ENCODE measurements at places on chromosomes 12 and 14.

DNA sequence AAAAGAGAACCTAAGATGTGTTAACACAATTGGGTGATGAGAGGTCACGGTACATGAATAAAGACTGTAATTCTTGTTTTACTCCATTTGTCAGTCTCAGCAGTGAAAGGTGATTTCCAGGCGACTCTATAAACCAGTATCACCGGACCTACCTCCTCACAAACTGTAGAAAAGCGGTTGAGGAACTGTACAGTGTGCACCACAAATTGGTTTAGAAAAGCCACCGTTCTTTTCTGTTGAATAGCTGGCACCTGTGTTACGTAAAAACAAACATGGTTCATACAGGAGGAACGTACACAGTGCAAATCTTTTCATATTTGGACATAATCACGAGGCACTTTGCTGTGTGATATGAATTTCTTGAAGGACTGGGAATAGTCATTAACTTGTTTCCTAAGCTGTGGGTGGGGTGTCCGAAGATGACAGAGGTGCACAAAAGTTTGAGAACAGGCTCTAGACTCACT lies 663 bp downstream of the WASHC3 start:
- DNase-seq, result no peak

- no peak for DNase-seq
These were observed 139.5 kb downstream of the SMOC1 start for GRCh38 chr14:70018713-70019211.

- no peak for DNase-seq
These were observed 268.6 kb upstream of the CRY1 start for GRCh38 chr12:107361970-107362369.

DNA sequence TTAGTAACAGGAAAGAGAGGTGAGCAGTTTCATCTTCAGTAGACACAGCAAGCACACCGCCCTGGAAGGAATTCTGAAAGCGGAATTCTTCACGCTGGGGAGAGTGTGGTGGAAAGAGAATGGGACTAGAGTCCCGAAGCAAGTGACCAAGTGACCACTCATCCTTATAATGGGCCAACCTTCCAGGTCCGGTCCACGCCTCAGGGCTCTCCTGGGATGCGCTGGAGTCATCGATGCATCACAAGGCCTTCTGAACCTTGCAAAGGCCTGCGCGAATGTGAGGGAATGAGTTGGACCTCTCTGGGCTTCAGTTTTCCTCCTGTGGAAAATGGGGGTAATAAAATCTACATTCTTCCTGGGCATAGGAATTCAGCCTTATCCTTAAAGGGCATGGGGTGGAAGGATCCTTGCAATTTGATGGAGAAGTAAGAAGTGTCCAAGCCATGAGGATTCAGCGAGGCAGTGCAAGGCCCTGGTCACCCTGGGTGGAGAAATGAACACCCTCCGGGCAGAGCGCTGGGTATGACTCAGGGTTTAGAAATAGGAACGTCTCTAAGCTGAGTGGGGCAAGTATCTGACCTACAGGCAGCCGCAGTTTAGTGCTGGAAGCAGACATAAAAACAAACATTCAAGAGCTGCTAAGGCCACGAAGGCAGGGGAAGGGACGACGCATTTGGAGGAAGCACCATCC lies 97.7 kb downstream of the SETD3 start:
- peak; percentile 72 for DNase-seq

DNA sequence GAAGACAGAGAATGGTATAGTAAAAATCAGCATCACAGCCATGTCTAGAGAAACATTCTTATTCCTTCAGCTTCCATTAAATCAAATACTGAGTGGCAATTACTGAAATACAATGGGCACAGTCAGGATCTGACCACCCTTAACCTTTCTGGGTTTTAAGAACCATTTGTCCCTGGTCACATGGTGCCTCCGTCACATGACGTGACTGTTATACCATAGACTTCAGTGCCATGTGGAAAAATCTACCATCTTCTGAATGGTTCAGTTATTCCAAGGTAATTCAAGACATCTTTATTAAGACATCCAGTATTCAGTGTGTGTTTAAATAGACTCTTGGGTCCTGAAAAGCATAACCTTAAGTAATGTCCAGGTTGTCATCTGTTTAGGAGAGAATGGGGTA lies 553.1 kb upstream of the FLRT2 start:
- no peak for DNase-seq

DNA sequence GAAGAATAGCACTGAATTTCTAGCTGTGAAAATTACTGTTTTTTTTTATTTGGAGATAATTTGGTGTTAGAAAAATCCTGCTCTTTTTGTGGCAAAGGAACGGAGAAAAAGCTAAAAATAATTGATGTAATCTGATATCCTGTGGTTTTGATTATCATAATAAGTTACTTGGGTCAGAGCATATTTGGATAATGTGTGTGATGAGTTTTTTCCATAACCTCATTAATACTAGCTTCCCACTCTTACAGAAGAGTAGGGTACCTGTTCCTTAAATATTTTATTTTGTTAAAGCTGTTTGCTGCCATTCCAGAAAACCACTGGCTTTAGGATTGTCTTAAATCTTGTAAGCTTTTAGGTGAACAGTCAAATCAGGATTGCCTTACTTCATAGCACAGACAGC lies 4.7 kb downstream of the PSMC6 start:
- DNase-seq, result no peak

DNA sequence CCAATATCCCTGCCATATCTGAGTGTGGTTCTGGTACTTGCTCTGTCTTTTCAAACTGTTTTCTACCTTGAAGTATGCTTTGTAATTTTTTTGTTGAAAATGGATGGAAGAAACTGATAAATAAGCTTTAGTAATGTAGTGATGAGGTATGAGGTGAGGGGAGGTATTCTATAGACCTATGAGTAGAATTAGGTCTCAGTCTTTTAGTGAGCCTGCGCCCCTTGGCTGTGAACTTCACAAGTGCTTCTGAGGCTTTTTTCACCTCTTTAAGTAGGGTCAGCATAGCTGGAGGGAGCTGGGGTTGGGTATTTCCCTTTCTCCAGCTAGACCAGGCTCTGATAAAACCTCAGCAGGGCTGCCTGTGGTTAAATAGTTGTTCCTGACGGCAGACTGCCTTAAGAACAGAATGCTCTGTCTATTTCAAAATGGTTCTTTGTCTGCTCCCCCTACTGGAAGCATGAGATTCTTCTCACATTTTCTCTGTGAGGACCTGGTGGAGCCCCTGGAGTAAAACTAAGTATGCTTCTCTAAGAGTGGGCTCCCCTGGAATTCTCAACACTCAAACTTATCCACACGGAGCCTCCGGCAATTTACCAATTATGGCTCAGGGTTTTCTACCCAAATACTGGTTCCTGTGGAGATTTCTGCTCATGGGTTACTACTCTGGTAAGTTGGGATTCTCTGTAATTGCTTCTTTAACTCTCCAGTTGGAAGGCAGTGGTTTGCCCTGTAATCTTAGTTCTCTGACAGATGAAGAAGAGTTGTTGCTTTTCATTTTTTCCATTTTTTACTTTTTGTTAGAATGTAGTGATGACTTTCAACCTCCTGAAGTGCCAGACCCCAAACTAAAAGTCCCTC lies 13.1 kb downstream of the KRT5 start:
- peak; percentile 50 for DNase-seq

- no peak for DNase-seq
These were observed 71.3 kb downstream of the FLRT2 start for GRCh38 chr14:85601246-85601645.

- DNase-seq, result no peak
These were observed 170.9 kb downstream of the DUSP6 start for GRCh38 chr12:89181271-89181920.

- no peak for DNase-seq
These were observed 32.9 kb downstream of the RAB21 start for GRCh38 chr12:71787580-71787979.

DNA sequence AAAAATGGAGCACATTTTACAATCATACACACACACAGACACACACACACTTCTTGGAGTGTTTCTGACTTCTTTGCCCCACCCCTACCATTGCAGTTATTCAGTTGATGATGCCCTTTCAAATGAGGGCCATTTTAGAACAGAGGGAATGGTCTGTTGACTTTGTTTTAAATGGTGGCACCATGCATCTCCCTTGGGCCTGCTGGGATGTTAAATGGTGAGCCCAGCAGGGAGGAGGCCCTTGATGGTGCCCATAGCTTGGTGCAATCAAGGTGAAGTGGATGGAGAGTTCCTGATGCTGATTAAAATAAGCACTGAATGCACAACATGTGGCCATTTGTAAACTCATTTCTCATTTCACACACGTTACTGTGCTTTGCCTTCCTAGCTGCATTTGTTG lies 13.3 kb downstream of the C12orf75 start:
- no peak for DNase-seq

- no peak for DNase-seq
These were observed 11.5 kb downstream of the ZFP36L1 start for GRCh38 chr14:68781161-68782021.

DNA sequence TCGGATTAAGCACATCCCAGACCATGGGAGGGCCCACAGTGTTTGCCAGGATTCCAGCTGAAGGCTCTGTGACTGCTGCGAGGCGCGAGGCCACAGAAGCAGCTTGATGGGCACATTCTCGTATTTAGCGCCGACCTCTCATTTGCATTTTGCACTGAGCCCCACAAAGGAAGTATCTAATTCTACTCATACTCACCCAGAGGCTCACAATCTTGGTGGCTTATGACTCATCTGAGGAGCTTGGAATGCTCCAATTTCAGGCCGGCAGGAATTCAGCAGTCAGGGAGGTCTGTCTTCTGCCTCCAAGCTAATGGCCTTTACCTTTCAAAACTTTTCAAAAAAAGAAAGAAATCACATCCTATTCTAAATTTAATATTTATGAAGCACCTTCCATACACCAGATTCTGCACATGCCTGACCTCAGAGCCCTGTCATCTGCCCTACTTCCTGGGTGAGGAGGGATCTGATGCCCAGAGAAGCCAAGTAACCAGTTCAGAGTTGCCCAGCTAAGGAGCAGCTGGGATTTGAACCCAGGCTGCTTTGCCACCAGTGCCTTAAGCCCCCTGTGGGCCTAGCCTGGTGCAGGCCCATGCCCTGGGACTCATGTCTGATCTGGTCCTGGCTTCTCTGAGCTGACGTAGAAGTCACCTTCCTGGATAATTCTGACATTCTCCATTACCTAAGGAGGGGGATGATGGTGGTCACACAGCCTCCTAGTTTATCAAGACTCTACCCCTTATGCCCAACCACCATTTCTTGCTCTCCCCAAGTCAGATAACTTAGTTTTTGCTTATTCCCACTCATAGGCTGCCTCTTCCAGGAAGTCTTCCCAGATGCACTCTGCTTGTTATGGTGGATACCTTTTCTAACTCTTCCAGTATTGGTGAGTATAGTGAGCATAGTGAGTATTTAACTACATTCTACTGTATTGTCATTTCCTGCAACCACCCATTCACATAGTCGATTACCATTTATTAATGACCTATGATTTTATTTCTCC lies 198.9 kb downstream of the RBM19 start:
- DNase-seq, result peak; percentile 87

DNA sequence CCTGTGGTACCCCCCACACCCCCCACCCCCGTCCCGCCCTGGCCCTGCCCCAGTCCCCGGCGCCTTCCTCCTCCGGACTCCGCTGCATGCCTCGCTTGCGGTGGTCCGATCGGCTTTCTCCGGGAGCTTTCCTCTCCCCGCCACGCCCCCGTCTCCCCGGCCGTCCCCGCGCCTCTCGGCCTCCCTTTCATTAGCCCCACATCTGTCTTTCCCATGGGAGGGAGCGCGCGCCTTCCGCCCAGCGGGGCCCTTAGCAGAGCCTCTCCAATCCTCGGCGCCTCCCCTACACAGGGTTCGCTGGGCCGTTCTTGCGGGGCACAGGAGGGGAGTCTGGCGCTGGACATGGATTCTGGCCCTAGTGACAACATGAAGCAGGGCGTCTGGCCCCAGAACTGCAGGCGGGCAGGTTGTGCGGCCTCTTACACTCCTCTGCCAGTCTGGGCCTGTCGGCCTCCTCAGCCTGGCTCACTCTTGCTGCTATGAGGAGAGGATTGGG lies 1.5 kb upstream of the EFS start:
- DNase-seq, result peak; percentile 13

DNA sequence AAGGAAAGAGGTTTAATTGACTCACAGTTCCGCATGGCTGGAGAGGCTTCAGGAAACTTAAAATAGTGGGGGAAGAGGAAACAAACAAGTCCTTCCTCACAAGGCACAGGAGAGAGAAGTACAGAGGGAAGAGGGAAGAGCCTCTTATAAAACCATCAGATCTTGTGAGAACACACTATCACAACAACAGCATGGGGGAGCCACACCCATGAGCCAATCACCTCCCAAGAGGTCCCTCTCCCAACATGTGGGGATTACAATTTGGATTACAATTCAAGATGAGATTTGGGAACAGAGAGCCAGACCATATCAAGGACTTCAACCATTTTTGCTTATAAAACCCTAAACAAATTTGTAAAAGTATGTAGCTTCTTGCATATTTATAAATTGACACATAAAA lies 45.8 kb downstream of the SLCO1C1 start:
- no peak for DNase-seq

- DNase-seq, result no peak
These were observed 59.5 kb downstream of the DHRS2 start for GRCh38 chr14:23695664-23695999.

DNA sequence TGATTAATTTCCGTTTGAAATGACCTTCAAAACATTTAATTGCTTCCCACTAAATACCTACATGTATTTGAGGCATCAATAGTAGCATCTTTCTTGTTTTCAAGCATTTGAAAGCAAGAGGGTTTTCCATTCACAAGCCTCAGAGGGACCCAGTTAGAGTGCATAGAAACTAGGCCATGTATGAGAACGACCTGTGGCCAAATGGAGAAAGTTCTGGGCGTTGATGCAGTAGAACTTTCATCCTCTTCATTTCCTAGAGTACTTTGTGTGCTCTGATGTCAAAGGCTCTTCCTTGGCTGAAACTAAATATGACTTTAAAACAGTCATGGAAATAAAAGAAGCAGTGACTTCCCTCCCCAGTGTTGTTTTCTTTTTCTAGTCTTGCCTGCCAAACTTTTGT lies 944 bp upstream of the DHRS7 start:
- DNase-seq, result no peak

DNA sequence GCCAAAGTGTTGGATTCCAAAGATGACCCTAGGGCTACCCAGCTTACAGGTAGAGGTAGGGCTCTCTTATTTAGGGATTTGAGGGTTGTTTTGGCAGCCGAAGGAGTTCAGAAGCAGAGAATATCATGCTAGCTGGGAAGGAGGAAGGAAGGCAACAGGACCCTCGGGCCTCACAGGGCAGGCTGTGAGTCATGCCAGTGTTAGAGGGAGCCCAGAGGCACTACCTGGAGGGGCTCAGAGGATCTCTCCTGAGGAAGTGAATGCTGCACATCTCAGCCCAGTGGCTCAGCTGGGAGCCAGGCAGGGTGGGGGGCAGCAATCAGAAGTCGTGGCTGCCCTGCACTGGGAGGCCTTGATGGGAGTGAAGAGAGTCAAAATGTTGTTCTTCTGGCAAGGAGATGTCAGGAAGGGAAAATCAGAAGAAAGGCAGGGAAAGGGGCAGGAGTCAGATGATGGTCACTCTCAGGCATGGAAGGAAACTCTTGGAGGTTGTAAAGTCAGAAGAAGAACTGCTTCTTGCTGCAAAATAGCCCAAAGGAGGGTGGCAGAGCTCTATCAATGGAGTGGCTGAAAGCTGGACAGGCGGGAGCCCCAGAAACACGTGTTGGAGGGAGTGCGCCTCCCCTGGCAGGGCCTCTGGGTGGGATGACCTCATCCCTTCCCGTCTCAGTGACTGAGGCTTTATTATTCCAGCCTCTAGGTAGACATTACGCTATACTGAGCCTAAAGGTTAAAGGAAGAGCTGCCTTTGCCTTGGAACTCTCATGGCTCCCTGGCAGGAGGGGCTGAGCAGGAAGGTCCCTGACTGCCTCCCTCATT lies 141.3 kb downstream of the SMOC1 start:
- DNase-seq, result peak; percentile 61

- DNase-seq, result no peak
These were observed 23.1 kb upstream of the LRTM2 start for GRCh38 chr12:1797011-1797901.
